ENCODE measurements at places on chromosomes 16 and 17. TPM values are rescaled to one million over a fixed set of nuclear protein-coding genes. Genes with fewer than 3 reads are reported as not detected.

DNA sequence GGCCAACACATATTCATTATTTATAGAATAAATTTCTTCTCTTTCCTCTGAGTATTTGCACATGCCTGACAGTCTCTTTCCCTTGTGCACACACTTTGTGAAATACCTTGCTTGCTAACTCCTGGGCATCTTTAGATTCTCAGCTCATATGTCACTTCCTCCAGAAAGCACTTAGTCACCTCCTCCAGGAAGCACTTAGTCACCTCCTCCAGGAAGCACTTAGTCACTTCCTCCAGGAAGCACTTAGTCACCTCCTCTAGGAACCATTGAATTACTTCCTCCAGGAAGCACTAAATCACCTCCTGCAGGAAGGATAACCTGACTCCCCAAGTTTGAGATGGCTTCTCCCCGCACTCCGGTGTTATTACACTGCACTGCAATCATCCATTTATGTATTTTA is 462.5 kb upstream of the EEF2KMT start:
- no peak overlapping the region for H3K27ac ChIP-seq
- H3K27me3 ChIP-seq: no peaks in the 10 kb centered on the region
- H3K4me3 ChIP-seq: no peak overlapping the region
- no peaks in the 10 kb centered on the region for H3K4me1 ChIP-seq

DNA sequence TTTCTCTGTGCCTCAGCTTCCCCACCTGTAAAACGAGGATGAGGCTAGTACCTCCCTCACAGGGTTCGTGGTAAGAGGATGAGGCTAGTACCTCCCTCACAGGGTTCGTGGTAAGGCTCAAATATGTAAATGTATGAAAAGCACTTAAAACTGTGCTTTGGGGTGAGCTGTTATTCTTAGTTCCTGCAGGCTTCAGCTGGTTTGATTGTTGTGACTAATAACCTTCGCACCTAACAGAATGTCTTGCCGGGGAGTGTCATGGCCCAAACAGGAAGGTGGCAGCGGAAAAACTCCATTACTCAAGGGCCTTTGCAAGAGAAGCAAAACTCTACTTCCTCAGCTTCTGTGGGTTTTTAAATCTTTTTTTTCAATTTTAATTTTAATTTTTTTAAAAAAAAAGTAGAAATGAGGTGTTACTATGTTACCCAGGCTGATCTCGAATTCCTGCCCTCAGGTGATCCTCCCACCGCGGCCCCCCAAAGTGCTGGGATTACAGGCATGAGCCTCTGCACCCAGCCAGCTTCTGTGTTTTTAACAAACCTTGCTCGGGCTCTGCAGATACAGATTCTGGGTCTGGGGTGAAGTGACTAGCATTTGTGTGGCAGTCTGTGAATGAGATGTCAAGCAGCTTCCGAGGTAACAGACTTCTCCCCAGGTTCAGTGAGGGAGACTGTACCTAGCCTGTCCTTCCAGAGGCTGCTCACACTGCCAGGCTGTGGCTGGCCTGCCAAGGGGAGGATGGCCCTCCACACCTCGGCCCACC is 103.0 kb downstream of the RAB11FIP4 start:
- no peaks in the 10 kb centered on the region for H3K36me3 ChIP-seq
- no peak overlapping the region for H3K4me3 ChIP-seq

DNA sequence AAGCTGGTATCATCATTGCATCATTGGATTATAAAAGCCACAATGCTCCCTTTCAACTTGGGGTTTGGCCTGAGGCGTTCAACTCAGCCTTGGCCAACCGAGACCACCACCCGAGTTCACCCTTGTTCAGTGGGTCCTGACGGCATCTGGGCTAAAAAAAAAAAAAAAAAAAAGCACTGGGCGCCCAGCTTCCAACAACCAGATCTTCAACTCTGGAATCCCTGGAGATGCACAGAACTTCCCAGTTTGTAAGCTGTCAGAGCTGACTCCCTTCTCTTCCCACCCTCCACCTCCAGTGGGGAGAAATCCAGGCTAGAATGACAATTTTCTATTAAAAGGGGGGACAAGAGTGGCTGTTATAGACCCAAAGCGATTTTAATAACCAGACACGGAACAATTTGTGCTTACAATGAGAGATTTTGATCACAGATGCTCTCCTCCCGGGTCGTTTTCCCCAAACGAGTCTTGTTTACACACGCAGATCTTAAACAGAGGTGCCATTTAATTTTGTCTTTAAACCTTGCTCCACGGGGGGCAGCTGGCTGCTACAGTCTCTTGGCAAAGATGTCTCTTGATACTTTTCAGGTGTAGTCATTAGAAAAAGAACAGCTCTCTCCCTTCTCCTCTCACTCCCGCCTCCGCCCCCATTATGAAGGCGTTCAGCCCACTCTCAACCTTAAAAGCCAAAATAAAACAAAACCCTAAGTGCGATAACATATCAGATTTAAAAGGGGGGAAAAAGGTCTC is 26.9 kb downstream of the GPRC5B start:
- H3K27ac ChIP-seq: no peak overlapping the region
- no peak for DNase-seq
- H3K4me3 ChIP-seq: no peak overlapping the region
- H3K36me3 ChIP-seq: no peaks in the 10 kb centered on the region

- H3K4me3 ChIP-seq: no peak overlapping the region
- DNase-seq: no peak
- peaks cover 26% of the 10 kb centered on the region for H3K4me1 ChIP-seq
Observed at GRCh38 chr17:78196716-78197115, 9.6 kb downstream of the AFMID start.

FLYWCH2 gene
- total RNA-seq: 49.6 TPM

TBC1D3 gene
- 0.30 TPM for total RNA-seq

EME1 gene
- 2.8 TPM for total RNA-seq
